ENCODE measurements at places on chromosomes 7 and 10.

GRCh38 chr7:4406288-4407058, 275.6 kb upstream of the FOXK1 start:
- no peak for DNase-seq

DNA sequence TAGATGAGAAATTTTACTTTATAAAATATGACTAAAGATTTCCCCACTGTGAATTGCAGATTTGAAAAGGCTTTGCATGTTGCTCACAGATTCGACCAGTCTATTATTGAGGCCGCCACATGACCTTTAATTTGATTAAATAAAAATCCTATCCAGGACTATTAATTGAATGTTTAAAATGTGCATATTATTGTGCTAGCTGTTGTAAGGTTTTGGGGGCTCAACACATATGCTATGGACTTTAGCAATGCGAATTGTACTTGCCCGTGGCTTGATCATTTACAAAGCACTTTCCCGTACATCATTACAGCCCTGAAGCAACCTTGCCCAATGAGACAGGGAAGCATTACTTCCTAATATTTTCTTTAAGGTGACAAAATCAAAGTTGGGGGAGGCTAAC, 243.0 kb downstream of the ACTR3B start:
- no peak for DNase-seq

- DNase-seq, result no peak
These were observed 24.8 kb upstream of the ZNF32 start for GRCh38 chr10:43673471-43673870.

DNA sequence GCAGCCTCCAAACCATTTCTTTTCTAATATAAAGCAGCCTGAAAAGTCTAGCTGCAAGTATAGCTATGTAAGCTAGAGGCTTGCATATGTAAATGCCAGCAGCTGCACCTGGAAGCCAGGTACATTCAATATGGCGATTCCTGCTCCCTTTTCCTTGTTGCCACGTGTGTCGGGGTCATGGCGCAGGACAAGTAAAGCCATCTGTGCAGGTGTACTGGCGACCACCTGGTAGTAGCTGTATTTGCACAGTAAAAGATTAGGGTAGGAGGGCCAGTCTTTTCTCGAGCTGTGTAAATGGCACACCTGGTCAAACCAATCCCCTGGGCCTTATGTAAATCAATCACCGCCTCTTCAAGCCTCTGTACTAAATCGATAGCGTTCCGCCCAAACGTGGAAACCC, 484.5 kb downstream of the MAGI2 start:
- no peak for DNase-seq

- DNase-seq, result no peak
These were observed 244.5 kb downstream of the GATA3 start for GRCh38 chr10:8298896-8299570.

GRCh38 chr10:80649183-80649582, 111.5 kb downstream of the SH2D4B start:
- DNase-seq, result no peak

DNA sequence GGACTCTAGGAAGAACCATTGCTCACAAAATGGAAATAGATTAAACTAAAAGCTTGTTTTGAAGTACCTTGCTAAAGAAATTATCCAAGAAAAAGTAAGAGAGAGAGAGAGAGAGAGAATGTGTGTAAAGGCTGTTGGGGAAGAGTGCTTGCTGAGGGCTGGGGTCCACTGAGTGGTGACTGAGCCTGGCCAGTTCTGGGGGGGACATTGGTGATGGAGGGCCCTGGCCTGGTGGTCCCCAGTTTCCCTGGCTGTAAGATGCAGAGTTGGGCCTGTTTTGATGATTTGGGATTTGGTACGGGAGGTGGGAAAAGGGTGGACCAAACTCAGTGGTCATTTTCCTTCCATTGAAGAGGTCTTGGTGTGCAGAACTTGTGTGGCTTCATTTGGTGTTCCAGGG, 880 bp downstream of the RAMP3 start:
- no peak for DNase-seq

DNA sequence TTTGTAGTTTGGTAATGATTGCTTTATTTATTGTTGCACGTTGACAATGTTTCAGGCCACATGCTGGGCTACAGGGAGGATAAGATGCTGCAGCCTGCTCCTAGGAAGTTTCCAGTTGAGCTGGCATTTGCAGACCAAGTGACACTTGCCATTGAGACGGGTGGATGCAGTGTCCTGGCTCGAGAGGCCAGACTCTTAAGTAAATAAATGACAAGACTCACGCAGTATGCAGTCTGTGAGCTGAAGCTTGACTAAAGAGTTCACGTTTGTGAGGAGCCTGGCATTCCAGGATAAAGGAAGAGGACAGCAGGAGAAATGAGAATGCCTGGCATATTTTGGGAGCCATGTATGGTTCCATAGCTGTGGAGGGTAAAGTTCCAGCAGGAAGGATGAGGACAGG, 105.8 kb downstream of the BAMBI start:
- no peak for DNase-seq

Measured in activated CD4-positive, alpha-beta T cell treated with anti-CD3 and anti-CD28 coated beads for 48 hours (primary cell).